ENCODE measurements at places on chromosomes 7 and 10. TPM values are rescaled to one million over a fixed set of nuclear protein-coding genes. Genes with fewer than 3 reads are reported as not detected.
A peak's percentile ranks its signal among the peaks of the same experiment; 100 is the strongest.

TMEM236 gene
- total RNA-seq = 5.0 TPM

TMEM229A gene
- total RNA-seq = not detected

- peak; percentile 40 for DNase-seq
- H3K4me1 ChIP-seq = peaks cover 8% of the 10 kb centered on the region
- no peak overlapping the region for H3K27ac ChIP-seq
- H3K27me3 ChIP-seq = peaks cover 27% of the 10 kb centered on the region
- H3K4me3 ChIP-seq = no peak overlapping the region
Observed at GRCh38 chr7:65265933-65266519, 107.6 kb upstream of the ZNF92 start.

DNA sequence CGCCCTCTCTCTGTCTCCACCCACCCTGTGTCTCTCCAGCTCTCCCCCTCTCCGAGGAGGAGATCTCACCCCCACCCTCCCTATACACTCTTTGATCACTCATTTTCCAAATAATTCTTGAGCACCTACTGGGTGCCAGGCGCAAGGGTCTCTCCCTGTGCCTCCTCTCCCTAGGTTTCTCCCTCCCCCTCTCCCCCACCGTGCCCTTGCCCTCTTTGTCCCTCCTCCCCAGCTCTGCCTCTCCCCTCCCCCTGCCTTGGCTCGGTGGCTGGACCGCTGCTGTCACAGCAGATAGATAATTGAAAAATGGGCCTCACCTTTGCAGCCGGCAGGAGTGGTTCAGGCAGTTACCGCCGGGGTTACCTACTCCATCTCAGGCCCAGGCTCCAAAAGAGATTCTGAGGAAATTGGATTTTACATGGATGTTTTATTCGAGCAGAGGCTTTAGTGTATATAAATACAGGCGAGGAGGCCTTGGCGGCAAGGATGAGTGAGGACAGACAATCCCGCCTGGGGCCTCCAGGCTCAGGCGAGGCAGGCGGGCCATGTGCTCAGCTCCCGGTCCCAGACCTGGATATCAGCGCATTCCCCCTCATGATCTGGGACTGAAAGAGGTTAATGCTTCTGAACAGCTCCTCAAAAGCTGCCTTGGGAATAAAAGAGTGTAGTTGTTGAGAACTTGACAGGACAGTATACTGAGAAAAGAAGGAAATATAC, 60.8 kb upstream of the BTRC start:
- H3K36me3 ChIP-seq = no peaks in the 10 kb centered on the region
- no peak overlapping the region for H3K4me3 ChIP-seq
- H3K27me3 ChIP-seq = peaks cover 77% of the 10 kb centered on the region

GRCh38 chr10:85922356-85923129, 444.1 kb downstream of the GRID1 start:
- H3K4me3 ChIP-seq = no peak overlapping the region
- DNase-seq = no peak
- H3K27ac ChIP-seq = no peak overlapping the region
- no peaks in the 10 kb centered on the region for H3K36me3 ChIP-seq
- H3K4me1 ChIP-seq = no peaks in the 10 kb centered on the region
- H3K27me3 ChIP-seq = no peaks in the 10 kb centered on the region

DNA sequence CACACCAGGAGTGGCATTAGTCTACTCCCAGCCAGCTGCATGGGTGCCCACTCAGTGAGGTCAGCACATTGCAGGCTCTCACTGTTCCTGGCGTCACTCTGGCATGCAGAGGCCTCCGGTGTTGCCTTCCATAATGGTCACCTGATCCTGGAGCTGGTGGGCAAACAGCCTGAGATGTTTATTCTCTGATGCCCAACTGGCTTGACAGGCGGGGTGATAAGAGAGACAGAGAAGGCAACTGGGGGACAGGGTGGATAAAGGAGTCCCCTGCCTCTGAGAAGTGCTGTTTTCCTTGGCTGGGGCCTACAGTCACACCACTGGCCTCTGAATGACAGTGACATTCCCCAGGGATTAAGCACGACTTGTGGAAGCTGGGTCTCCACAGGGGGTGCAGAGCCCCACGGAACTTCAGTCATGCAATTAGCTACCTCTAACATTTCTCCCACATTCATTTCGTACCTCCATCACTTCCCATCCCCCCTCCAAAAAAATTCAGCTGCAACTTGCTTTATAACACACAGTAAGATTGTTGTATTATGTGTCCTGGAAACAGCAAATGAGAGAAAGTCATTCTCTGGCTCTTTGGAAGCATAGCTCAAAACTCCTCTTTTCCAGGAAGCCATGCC, 7.1 kb upstream of the RBM20 start:
- H3K27ac ChIP-seq = no peak overlapping the region
- no peaks in the 10 kb centered on the region for H3K4me1 ChIP-seq
- H3K27me3 ChIP-seq = peaks cover 22% of the 10 kb centered on the region
- no peak for DNase-seq

- H3K27ac ChIP-seq = no peak overlapping the region
Observed at GRCh38 chr7:139811066-139811465, 18.0 kb upstream of the TBXAS1 start.

GRCh38 chr10:86763404-86763803, 7.0 kb downstream of the BMPR1A start:
- DNase-seq = no peak
- no peak overlapping the region for H3K4me3 ChIP-seq
- H3K27ac ChIP-seq = no peak overlapping the region

GRCh38 chr7:125098377-125098970, 168.8 kb upstream of the POT1 start:
- H3K36me3 ChIP-seq = no peaks in the 10 kb centered on the region
- no peaks in the 10 kb centered on the region for H3K27me3 ChIP-seq
- no peaks in the 10 kb centered on the region for H3K4me1 ChIP-seq
- DNase-seq = no peak
- H3K27ac ChIP-seq = no peak overlapping the region
- no peak overlapping the region for H3K4me3 ChIP-seq
